Suppressor macrophage treated with lipopolysaccharide for 4 hours (primary cell): ENCODE measurements at places on chromosomes 5 and 9.

DNA sequence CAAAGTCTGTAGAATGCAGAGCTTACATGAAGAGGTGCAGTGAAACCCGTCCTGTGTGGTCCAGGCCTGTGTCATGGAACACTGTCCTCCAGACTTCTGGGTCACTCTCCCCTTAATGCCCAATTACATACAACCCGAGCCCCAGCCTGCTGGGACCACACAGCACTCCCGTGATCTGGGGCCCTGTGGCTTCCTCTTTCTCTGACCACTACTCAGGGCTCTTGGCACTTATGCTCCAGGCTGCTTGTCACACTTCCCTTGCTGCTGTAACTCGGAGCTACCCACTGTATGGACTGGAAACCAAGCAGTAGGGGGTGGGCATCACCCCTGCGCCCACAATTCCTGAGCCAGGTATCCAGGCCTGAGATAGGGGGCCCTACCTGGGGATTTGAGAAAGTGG, 10.3 kb upstream of the IL3 start:
- peak; percentile 77 for DNase-seq

DNA sequence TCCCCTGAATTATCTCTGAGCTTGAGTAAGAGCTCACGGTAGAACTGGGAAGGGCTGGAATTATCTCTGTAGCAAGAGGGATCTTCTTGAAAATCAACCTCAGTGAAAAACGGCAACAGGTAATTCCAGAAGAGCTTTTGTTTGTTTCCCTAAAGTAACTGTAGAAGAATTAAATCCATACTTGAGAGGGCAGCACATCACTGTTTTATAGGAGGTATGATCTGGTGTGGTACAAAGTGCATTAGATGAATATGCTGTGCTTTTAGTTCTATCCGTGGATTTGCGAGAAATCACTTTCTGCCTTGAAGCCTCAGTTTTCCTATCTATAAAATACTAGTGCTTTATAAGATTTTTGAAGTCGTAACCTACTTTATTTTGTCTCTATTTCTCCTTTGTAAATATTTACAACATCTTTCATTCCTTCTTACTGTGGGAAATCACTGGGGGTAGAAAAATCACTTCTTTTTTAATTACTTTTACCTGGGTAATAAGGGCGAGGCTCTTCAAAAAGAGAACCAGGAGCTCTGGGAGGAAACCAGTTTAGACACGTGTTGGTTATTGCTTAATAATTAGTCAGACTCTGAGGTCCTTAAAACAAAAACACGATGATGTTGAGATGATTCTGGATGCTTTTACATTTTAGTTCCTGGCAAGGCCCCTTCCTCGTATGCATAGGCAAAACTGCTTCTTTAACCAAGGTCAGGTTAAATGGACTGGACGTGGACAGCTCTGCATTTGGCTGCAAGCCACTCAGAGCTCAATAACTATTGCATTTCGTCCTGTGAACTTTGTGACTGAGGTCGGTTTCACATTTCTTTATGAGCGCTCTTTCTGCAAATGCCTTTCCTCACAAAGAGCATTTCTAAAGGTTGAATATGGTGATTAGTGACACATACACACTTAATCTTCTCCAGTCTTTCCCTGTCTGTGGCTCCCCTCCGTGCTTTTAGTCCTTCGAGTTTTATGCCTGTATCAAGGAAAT, 376.1 kb downstream of the BRINP1 start:
- DNase-seq = no peak

- DNase-seq = peak; percentile 18
Measured at GRCh38 chr5:146947181-146947941, 68.8 kb upstream of the PPP2R2B start.

DNA sequence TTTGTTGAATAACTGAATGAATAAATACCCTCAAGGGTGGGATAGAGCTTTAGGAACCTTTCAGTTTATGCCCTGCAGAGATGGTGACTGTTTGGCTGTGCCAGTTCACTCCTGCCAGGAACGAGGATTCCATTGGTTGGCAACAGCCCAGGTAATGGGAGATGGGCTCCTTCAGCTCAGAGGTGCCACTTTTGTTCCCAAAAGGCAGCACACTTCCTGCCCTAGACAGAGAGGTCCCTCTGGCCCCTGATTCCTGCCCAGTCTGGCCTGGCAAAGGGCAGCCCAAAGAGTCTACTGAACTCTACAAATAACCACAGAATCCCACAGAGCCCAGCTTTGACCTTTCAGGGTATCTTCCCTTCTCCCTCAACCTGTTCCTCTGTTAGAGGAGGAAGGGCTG, 1.6 kb downstream of the C9orf152 start:
- DNase-seq = no peak

DNA sequence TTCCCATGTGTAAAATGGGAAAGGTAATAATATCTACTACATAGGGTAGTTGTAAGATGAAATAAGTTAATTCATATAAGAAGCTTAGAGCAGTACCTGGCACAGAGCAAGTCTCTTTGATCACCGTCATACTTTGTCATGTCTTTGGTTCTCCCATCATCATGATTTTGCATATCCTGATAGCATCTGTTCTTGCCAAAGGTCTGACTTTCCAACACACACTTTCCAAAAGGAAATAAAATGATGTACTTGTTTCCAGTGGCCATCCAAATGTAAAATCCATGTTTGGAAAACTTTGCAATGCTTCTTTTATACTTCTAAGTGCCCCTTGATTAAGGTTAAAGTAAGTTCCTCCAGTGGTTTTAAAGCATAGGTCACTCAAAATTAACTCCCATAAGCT, 266.9 kb upstream of the PTGER4 start:
- DNase-seq = no peak

DNA sequence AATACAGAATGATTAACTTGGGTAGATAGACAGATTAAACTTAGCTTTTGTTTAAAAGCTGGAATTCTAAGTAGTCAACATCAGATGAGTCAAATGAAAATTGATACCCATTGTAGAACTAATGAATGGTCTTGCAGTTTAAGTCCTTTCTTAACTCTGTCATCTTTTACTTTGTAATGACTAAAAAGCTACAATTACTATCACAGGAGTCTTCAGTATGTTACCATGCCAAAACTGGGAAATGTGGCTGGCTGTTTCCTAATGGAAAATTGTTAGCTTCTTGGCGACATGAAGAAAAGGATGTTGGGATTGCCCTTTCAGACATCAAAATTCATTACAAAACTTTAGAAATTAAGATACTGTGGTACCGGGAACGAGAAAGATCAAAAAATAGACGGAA, 20.2 kb upstream of the ANXA1 start:
- DNase-seq = no peak

DNA sequence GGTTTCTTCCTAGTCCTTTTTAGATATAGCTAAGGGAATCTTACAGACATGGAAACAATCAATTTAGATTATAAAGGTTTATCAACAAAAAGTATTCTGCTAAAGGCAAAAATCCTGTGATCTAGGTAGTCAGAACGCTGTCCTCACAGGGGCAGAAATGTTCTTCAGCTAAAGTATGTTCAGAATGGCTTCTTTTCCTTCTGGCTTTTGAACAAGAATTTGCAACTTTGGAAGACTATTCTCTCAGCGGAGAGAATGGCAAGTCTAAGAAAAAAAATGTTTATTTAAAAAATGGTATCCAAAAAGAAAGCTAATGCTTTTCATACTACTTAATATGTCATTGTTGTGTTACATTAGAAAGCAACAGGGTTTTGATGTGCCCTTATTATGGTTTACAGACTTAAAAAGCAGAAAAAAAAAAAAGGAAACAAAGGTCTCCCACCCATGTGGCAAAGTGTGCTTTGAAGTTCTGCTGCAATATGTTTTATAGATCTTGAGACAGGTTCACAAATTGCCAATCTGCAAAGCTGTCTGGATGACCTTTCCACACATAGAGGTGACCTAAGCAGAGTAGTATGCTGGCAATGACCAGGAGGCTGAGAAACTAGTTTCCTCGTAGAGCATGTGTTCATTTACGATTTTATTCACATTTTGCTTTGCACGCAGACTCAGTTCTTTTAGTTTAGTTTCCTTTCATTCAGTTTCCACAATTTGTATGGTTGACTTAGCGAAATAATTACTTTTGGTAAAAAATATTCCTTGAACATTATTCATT, 45.1 kb upstream of the PJA2 start:
- DNase-seq = no peak

DNA sequence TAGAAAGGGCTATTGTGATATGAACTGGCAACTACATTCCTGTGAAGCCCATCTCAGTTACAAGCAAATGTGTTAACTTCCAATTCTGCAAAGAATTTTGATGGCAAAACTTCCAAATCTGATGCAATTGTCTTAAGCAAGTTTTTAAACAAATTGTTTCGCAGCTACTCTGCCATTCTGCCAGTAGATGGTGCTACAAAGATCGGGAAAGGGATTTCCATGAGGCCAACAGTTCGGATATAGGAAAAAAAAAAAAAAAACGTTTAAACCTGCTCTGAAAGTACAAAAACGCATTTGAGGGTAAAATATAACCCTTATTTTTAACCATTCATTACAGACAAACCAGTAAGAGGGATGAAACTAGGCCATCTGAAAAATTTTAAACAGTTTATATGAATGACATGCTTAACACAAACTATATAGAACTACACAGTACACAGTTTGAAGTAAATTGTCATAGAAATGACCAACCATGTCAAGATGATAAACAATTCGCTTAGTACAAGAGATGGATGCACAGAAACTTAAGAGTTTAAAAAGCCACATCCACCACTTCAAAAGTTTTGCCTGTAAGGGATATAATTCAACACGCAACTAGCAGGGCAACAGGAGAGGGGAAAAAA, 2.2 kb downstream of the HNRNPA0 start:
- peak; percentile 76 for DNase-seq

DNA sequence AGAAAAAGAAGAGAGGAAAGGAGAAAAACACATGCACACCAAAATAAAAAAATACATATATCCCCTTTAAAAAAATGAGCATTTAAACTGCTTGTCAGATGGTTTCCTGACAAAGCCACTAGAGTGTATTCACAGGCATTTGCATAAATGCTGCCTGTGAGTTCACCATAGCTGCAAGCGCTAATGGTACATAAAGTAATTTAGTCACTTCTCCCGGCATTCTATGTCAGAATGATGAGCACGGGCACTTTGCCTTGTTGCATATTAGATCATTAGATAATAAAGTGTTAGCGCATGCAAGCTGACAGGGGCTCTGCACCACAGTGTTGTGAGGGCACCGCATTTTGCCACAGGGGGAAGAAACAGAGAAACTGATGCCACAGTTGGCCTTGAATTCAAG, 280.6 kb downstream of the EBF1 start:
- DNase-seq = peak; percentile 35
